ENCODE measurements at places on chromosomes 7 and 10.

DNA sequence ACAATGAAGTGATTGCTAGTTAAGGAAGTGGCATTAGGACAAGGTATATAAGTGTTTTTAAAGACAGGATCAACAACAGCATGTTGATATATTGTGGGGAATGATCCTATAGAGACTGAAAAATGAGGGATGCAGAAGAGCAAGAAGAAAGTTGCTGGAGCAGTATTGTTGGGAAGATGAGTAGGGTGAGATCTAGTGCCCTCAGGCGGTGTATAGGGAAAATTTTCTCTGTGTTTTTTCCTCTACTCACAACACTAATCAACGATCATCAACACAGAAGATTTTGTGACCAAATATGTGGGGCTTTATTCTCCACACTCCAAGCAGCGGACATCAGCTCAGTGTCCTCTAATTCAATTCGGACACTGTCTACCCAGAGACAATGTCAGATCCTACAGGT is 9.6 kb upstream of the PTTG1IP2 start:
- H3K4me3 ChIP-seq: no peak overlapping the region
- no peaks in the 10 kb centered on the region for H3K36me3 ChIP-seq
- peaks cover 11% of the 10 kb centered on the region for H3K4me1 ChIP-seq
- H3K27ac ChIP-seq: no peak overlapping the region
- peak; percentile 43 for DNase-seq

DNA sequence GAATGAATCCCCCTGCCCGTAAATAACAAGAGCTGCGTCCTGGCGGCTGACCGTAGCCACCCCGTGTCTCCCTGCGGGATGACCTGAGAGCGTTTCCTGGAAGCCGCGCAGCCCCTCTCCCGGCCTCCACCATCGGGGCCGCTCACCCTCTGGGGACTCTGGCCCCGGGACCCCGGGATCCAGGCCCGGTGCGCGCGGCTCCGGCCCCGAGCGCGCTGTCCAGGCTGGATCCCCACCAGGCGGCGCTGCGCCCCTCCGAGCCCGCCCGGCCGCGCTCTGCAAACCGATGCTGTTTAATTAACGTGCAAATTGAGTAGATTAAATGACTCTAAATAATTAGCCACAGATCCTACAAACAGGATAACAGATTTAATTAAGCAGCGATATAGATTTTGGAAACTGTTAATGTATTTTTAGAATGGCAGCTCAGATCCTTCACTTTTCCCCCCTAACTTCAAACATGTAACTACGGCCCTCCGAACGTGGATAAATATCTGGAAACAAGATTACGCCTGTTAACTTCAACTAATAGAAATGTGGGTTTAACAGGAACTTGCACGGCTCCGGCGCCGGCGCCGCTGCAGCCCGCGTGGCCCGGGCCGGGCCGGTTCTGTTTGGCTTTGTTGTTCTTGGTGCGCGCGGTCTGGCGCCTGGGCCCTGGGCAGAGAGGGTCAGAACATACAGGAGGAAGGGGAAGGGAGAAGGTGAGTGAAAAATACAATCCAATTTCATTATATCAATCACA is 7.1 kb upstream of the UNCX start:
- H3K27ac ChIP-seq: peak overlapping the region; percentile 97
- no peaks in the 10 kb centered on the region for H3K36me3 ChIP-seq
- H3K4me1 ChIP-seq: peaks cover 45% of the 10 kb centered on the region
- H3K27me3 ChIP-seq: no peaks in the 10 kb centered on the region
- no peak for DNase-seq

DNA sequence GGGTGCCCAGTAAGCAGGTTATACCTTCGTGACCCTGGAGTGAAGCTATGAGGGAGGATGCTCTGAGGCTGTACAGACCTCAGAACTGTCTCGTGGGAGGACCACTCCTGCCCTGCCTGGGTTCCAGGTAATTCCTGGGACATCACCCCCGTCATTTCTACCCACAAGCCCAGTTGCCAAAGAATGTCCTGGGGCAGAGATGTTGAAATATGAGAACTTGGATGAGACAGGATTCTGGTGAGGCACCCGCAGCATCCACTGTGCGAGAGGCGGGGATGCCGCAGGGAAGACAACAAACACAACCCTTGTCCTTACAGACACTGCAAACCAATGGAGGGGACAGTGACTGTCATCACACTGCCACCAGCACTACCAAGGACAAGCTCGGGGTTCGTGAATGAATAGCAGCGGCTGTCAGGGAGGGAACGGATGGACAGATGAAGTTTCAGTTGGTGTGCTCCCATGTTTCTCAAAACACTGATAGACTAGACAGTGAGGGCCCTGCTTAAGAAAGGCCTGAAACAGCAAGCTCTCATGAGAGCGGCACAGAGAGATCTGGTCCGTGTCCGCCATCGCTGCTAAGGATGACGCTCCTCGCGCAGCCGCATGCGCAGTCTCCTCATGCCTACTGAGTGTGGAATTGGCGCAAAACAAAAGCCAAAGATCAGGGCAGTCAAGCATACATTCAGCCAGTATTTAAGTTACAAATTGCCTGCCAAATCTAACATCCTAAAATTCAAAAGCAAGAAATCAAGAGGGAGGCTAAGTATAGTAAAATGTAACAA is 82.0 kb upstream of the RHEB start:
- no peak overlapping the region for H3K27ac ChIP-seq
- H3K27me3 ChIP-seq: no peaks in the 10 kb centered on the region

DNA sequence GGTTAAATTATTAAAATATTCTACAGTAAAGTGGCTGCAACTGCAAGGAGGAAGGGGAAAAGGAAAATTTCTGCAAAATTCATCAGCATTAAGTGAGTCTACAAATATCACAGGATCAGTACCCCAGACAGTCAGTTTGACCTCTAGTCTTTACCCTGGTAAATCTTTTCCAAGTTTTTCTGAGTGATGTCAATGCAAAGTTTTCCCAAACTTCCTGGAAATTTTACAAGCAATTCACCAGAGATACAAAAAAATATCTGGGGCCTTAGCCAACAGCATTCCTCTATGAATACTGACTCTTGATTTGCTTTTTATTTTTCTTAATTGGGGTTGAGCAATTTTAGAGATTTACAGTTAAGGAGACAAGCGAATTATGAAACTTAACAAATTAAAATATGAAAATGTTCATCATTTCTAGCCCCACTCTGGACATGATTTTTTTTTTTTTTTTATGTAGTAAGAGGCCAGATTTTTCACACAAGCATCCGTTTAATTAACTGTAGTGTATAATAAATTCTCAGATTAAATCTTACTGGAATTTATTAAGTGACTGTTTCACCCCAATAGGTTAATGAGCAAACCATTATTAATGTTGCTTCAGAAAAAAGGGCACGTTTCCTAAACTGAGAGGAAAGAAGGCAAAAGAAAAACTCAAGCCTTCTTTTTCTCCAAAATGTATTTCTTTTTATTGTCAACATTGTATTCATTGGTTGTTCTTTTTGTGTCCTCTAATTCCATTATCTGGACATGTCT is 539.5 kb upstream of the FZD8 start:
- no peaks in the 10 kb centered on the region for H3K27me3 ChIP-seq
- H3K4me1 ChIP-seq: peaks cover 5% of the 10 kb centered on the region
- H3K36me3 ChIP-seq: no peaks in the 10 kb centered on the region
- DNase-seq: no peak
- H3K4me3 ChIP-seq: no peak overlapping the region
- no peak overlapping the region for H3K27ac ChIP-seq

GRCh38 chr7:131543298-131543697 is 13.1 kb downstream of the PODXL start:
- H3K36me3 ChIP-seq: no peaks in the 10 kb centered on the region
- no peak overlapping the region for H3K4me3 ChIP-seq
- DNase-seq: no peak

DNA sequence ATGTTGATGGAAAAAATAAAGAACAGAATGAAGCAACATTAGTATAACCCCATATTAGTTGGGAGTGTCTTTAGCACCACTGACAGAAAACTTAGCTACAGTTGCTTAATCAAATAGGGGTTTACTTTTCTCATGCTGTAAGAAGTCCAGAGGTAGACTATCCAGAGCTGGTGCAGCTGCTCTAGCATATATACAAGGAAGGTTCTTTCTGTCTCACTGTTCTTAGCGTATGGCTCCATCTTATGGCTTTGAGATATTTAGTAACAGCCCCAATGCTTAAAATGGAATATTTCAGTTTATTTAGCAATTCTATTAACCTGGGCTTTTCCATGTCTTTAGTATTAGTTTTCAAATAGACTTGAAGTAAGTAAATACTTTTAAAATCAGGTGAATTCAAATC is 15.2 kb upstream of the WNT2 start:
- H3K4me3 ChIP-seq: no peak overlapping the region
- no peaks in the 10 kb centered on the region for H3K4me1 ChIP-seq
- H3K27me3 ChIP-seq: no peaks in the 10 kb centered on the region
- no peak for DNase-seq

DNA sequence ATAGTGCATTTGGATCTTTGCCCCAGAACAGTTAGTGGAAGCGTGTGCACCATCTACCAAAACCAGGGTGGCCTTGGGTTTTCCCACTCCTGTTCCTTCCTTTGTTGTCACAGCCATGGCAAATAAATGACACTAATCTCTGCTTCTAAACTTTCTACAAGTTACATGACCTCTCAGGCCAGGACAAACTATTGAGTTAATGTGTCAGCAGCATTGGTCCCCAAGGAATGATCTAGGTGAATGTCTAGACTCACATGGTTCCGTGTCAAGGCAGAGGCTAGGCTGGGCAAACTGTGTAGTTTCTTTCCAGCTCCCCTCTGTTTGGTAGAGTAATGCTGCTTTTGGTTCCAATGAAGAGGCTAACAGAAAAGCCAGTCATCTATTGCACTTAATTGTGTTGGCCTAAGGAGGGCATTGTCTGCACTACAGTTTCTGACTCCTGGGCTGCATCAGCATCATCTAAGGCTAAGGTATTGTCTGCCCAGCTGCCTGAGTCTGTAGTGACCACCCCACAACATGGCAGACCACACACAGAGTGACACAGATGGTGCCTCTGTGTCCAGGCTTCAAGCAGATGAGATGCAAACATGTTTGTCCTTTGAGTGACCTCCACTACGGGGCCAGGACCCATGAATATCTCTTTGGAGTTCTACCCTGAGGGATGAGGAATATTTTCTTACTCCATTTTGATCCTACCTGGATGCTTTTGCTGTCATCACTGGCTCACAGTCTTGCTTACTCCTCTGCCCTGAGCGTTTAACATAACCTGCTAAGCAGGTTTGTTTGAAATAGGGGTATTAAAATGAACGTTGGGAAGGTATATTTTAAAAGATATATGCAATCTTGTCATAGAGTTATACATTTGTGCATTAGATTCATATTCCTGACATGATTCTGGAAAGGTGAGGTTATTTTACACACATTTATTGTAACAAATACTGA is 1.7 kb downstream of the CYP3A4 start:
- no peak overlapping the region for H3K27ac ChIP-seq
- H3K4me3 ChIP-seq: no peak overlapping the region
- no peak for DNase-seq
- no peaks in the 10 kb centered on the region for H3K4me1 ChIP-seq
- no peaks in the 10 kb centered on the region for H3K36me3 ChIP-seq
- peaks cover 38% of the 10 kb centered on the region for H3K27me3 ChIP-seq

GRCh38 chr10:88974012-88974411 is 16.6 kb upstream of the FAS start:
- peak overlapping the region; percentile 78 for H3K27ac ChIP-seq
- H3K4me1 ChIP-seq: peaks cover 32% of the 10 kb centered on the region

GRCh38 chr10:15585303-15585715 is 134.4 kb downstream of the ITGA8 start:
- no peak overlapping the region for H3K27ac ChIP-seq
- peaks cover 2% of the 10 kb centered on the region for H3K27me3 ChIP-seq
- no peak overlapping the region for H3K4me3 ChIP-seq
- DNase-seq: peak; percentile 87
- no peaks in the 10 kb centered on the region for H3K36me3 ChIP-seq
- H3K4me1 ChIP-seq: no peaks in the 10 kb centered on the region

DNA sequence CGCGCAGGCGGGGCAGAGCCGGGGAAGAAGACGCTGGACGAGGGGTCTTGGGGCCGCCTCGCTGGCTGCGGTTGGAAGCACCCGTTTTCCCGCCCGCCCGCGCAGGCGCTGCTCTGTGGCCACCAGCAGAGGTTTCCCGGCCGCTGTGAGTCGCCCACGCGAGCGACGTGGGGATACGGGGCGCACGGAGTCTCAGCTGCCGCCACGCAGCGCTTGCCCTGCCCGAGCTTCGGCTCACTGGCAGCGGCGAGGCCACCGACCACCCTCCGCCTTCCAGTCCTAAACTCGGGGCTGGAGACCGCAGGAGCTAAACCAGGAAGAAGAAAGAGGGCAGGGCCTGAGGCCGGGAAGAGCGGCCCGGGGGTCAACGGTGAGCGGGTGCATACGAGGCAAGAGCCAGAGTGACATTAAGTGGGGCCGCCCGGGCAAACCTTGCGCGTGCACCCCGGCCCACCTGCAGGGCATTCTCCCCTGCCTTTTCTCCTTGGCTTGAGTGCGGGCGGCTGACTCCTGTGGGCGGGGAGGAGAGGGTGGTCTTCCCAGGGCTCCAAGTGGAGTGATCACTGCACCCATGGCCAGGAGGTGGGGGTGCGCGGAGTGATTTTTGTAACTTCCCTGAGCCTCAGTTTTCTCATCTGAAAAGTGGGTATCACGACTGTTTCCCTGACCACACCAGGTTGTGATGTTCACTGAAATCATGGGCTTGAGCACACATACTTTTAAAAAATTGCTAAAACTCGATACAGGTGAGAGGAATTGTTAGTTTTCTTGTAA is 7.1 kb upstream of the EMX2 start:
- no peaks in the 10 kb centered on the region for H3K36me3 ChIP-seq
- H3K27ac ChIP-seq: no peak overlapping the region
- no peak overlapping the region for H3K4me3 ChIP-seq
- no peaks in the 10 kb centered on the region for H3K4me1 ChIP-seq
- peaks cover 100% of the 10 kb centered on the region for H3K27me3 ChIP-seq

- H3K36me3 ChIP-seq: peaks cover 4% of the 10 kb centered on the region
- H3K27ac ChIP-seq: no peak overlapping the region
- H3K4me3 ChIP-seq: no peak overlapping the region
- DNase-seq: no peak
- H3K27me3 ChIP-seq: no peaks in the 10 kb centered on the region
Observed at GRCh38 chr7:151032936-151033863, 5.0 kb downstream of the ABCB8 start.

- H3K27me3 ChIP-seq: no peaks in the 10 kb centered on the region
- no peak overlapping the region for H3K27ac ChIP-seq
- no peaks in the 10 kb centered on the region for H3K4me1 ChIP-seq
- no peak for DNase-seq
- no peaks in the 10 kb centered on the region for H3K36me3 ChIP-seq
Observed at GRCh38 chr10:132707776-132708171, 78.2 kb downstream of the NKX6-2 start.
